ENCODE measurements at places on chromosomes 3 and 15.

DNA sequence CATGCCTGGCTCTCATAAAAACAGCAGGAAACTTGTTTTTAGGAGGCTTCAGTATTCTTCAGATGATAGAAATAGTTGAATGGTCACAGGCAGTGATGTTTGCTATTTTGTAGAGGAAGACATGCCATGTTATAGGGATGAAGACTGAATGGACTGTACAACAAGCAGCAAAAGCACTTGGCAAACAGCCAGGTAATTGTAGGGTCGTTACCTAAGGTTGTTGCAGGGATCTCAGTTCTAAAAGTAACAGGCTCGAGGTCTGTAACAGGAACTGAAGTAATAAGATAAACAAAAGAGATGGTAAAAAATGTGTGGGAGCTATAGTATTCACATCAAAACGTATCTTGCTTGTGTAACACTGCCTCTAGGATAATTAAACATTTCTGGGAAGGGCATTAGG lies 116.3 kb downstream of the TFG start:
- no peak for DNase-seq

DNA sequence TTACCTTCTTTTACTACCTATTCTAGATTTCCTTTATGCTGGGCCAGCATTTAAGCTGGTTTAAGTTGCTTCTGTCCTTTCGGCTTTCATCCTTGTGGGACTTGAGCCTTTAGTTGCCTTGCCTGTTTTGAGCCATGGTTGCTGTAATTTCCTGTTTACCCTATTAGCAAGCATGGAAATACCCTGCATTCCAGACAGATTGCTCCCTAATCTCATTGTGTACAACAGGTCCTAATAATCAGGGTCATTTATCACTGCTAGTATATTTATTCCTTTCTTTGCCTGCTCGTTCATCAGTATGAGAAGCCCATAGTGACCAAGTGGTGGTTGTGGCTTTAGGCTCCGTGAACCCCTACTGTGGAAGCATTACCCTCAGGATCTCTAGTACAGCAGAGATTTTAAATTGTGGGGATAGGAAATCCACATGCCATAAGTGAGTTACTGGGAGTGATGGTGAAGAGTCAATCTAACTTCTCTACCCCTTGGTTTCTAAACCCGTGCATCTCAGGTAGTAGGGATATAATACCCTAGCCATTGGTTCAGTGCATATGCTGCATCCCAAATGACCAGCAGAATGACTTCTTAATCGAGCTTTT lies 31.9 kb downstream of the NCK1 start:
- DNase-seq = no peak

GRCh38 chr3:143464850-143465249 lies 345.3 kb downstream of the CHST2 start:
- DNase-seq = no peak

- DNase-seq = peak; percentile 22
These were observed 663.7 kb downstream of the AGBL1 start for GRCh38 chr15:86743283-86743903.

DNA sequence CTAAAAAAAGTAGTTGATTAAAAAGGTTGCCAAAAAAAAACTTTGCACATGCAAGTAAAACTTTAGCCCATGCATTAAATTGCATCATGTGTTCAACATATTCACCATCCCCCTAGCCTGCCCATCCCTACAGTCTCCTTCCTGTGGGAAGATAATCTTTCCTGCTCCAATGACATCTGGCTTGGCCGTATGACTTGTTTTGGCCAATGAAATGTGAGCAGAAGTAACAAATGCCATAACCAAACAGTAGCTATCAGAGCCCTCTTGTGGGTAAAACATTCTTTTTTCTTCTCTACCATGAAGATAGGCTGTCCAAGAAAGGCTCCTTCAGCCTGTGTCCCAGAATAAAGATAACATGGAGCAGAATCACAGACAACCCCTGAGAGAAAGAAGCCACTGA lies 15.3 kb downstream of the ERC2 start:
- DNase-seq = no peak

DNA sequence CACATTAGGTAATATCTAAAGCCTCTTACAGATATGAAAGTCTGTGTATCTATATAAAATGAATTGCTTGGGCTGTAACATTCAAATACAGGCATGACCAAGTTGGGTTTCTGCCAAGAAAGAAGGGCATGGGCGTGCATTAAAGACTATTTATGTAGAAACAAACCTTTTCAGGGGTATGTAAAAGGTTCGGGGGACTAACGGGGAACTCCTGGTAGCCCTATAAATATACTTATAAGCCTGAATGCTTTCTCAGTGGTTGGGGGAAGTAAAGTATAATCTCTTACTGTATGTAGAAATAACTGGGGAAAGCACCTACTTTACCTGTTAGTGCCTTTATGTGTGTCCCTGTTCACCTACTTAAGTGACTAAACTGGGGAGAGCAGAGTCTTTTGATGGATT lies 154.5 kb upstream of the TBL1XR1 start:
- DNase-seq = no peak

- no peak for DNase-seq
These were observed 147.6 kb downstream of the IL20RB start for GRCh38 chr3:137105277-137105977.

- DNase-seq = no peak
These were observed 54.0 kb downstream of the B3GNT5 start for GRCh38 chr3:183306798-183307671.

GRCh38 chr3:100184948-100185570 lies 70.8 kb upstream of the FILIP1L start:
- DNase-seq = no peak

DNA sequence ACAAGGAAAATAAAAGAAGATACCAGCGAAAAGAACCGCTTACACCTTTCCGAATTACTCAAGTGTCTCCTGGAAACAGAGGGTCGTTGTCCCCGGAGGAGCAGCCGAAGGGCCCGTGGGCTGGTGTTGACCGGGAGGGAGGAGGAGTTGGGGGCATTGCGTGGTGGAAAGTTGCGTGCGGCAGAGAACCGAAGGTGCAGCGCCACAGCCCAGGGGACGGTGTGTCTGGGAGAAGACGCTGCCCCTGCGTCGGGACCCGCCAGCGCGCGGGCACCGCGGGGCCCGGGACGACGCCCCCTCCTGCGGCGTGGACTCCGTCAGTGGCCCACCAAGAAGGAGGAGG lies 325 bp downstream of the ALCAM start:
- peak; percentile 27 for DNase-seq

DNA sequence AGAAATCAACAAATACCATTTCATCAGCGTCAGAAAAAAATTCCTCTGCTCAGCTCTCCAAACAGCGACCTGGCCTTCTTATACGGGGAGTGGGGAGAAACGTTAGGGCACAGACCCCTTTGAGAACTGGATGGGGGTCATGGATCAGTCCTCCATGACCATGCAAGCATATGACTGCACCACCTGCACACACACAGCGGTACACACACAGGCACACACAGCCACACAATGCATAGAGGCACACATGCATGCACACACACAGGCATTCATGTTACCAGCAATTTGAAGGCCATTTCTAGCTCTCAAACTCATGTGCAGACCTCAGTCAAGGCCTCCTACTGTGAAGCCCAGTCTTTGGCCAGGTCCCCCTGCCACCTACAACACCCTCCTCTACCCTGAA lies 50.2 kb downstream of the SLC41A3 start:
- no peak for DNase-seq

DNA sequence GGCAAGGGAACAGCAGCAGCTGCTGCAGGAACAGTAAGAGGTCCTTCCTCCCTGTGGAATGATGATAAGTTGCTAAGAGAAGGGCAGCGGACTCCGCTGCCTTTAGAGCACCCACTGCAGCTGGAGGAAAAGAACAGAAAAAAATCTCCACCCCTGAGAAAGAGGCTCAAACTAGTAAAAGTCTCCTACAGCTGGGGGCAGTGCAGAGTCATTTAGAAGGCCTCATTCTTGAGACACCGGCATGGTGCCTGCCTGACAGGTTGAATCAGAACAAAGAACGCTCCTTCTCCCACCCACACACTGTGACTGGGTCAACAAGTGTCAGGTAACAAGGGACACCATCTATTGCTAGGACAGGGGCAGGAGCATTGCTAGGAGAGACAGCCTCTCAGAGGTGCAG lies 188.4 kb downstream of the ABHD5 start:
- no peak for DNase-seq

DNA sequence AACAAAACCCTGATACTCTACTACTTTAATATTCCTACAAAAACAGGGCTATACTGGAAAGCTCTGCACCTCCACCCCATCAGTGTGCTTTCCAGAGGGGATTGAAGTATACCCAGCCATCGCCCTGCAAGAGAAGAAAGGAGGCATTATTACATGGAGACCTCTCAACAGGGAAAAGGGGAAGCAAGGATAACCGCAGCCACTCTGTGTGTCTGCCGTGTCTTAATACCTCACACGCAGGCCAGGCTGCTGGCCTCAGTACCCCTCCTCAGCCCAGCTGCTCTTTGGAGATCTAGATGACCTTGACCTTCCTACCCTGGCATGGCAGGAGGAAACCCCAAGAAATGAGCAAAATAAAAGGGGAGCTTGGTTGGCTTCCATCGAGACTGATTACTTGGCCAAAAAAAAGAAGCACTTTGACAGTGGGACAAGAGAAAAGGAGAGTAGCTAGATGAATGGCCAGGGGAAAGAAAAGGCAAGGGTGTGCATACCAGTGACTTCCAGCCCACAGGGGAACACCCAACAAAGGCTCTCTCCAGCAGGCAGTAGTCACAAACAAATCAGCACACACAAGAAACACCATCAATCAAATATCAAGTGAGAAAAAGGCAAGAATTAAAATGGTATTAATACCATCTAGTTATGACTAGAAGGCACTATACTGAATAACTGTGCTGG lies 129.4 kb downstream of the STT3B start:
- DNase-seq = no peak

- no peak for DNase-seq
These were observed 92.0 kb downstream of the ZPLD1 start for GRCh38 chr3:102526865-102527264.

GRCh38 chr15:95580121-95580520 lies 750.4 kb upstream of the NR2F2 start:
- DNase-seq = no peak

DNA sequence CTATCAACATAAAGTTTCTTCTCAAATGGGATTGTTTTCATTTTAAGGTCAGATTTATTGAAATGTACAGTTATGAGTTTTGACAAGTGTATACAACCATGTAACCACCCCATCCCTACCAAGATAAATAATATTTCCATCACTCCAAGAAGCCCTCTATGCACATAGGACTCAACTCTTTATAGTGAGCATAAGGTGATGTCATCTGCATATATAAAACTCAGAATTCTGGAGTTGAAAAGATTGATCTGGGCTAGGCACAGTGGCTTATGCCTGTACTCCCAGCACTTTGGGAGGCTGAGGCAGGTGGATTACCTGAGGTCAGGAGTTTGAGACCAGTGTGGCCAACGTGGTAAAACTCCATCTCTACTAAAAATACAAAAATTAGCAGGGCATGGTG lies 10.3 kb upstream of the GK5 start:
- DNase-seq = no peak

DNA sequence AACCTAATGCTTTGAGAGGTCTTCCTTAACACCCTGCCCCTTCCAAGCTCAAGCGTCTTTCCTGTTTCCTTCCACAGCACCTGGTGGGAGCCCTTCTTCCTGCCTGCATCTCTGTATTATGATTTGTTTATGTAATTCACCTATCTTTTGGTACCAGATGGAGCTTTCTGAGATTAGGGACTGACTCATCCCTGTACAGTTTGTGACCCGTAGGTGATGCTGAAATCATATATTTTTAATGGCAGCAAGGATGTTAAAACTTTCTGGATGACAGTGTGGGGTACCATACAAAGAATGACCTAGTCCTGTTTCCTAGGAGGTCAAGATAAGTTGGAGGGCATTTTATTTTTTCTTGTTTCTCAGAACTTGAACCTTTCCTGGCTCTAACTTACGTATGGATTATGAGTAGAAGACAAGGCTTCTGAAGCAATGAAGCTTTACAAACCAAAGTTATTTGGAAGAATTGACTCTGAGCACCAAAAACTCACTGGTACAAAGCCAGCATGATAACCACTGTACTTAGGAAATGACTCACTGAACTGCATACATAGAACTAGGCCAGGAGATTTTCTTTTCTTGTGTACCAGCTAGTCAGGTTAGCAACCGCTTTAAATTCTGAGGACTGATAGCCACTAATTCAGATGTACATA lies 46.6 kb downstream of the HHLA2 start:
- DNase-seq = no peak

- DNase-seq = no peak
These were observed 73.4 kb downstream of the GTPBP8 start for GRCh38 chr3:113064183-113064582.

DNA sequence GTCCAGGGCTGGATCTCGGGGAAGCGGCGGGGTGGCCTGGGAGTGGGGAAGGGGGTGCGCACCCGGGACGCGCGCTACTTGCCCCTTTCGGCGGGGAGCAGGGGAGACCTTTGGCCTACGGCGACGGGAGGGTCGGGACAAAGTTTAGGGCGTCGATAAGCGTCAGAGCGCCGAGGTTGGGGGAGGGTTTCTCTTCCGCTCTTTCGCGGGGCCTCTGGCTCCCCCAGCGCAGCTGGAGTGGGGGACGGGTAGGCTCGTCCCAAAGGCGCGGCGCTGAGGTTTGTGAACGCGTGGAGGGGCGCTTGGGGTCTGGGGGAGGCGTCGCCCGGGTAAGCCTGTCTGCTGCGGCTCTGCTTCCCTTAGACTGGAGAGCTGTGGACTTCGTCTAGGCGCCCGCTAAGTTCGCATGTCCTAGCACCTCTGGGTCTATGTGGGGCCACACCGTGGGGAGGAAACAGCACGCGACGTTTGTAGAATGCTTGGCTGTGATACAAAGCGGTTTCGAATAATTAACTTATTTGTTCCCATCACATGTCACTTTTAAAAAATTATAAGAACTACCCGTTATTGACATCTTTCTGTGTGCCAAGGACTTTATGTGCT lies 527 bp downstream of the B2M start:
- peak; percentile 77 for DNase-seq

- no peak for DNase-seq
These were observed 34.9 kb downstream of the CHAC1 start for GRCh38 chr15:40988156-40988555.

DNA sequence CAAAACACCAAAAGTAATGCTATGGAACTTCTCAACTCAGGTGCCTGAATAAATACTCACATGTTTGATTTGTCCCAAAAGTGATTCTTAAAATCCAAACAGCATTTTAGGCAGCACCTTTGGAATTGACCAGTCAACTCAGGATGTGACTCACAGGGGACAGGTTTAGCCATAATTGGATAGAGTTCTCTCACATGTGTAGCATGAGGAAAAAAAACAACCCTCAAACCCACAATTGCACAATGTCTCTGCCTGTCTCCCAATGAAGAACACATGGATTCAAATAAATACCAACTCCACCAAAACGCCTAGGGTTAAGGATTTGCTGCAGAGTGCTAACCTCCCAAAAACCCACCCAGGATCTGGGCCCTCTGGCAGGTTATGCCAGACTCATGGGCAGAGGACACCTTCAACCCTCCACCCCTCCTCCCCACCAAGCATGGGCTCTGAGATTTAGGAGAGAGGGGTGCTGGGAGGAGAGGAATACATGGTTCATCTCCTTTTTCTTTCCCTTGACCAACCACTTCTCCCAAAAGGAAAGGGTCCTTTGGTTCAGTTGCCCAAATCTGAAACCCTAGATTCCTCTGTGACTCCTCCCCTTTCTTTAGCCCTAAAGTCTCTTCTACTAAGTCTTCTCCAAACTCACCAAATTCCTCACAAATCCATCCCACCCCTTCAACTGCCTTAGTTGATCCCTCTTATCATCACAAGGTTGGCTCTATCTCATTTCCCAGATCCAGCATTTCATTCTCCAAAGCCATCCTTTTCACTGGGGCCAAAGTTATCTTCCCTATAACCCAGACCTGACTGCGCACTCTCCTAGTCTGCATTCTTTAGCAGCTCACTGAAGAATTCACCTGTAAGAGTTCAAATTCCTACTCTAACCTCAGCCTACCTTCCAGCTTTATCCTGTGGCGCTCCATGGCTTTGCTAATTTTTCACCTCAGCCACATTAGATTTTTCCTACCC lies 7.7 kb downstream of the RYK start:
- no peak for DNase-seq
